ENCODE measurements at places on chromosomes 1 and 21.

GRCh38 chr21:42829417-42829816 is 49.9 kb downstream of the WDR4 start:
- DNase-seq = no peak

DNA sequence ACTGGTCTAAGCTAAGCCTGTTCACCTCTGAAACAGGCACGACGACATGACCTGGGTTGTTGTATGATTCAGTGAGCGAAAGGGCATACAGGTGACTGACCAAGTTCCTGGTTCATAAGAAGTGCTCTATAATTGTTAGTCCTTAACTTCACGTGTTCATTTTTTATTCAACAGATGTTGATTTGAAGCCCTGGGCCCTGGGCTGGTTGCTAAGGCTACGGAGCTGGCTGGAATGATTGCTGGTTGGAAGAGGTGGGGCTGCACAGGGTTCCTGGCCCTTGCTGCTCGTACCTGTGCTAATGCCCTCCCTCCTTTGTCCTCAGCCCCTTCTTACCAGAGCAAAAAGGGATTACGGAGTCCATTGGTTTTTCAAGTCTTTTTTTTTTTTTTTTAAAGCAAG is 111.3 kb upstream of the CSF3R start:
- DNase-seq = no peak

- no peak for DNase-seq
Observed at GRCh38 chr1:172820475-172821158, 161.7 kb downstream of the FASLG start.

DNA sequence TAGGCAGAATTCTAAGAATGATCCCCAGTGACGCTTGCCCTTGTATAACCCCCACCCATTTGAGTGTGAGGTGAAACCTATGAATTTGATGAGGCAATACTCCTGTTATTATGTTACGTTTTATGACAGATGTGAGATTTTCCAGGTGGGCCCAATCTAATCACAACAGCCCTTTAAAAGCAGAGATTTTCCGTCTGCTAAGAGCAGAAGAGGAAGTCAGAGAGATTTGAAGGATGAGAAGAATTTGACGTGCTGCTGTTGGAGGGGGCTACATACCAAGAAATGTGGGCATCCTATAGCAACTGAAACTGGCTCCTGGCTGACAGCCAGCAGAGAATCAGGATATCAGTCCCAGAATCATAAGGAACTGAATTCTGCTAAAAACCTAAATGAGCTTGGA is 2.4 kb upstream of the SLC19A2 start:
- no peak for DNase-seq

DNA sequence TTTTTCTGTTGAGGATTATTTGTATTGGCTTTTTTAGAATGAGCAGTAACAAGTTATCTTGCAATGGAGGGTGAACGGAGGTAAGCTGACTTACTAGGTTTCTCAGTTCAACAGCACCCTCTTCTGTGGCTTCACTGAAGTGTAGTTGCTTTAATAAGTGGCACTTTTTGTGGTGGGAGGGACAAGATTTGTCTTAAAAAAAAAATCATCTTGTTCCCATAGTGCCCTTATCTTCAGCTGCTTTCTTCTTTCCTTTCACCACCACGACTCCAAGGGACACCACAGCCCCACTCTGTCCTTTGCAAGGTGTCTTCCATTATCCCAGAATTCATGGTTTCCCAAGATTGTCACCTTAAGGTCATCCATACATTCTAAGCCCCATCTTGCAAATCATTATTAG is 92.9 kb downstream of the PIGK start:
- no peak for DNase-seq

GRCh38 chr1:237791592-237791991 is 99.1 kb downstream of the ZP4 start:
- no peak for DNase-seq

GRCh38 chr1:31326461-31326860 is 29.6 kb downstream of the ZCCHC17 start:
- no peak for DNase-seq

DNA sequence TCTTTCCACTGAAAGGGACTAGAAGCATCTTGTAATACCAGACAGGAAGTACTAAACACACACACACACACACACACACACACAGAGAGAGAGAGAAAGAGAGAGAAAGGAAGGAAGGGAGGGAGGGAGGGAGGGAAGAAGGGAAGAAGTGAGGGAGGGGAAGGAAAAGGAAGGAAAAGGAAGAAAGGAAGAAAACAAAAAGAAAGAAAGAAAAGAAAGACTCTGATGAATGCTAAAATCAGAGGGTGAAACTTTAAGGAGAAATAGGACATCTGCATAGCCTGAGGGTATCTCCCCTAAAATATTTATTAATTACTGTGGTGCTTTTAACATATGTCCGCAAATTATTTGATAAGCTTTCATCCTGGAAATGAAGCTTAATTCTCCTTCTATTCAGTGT is 10.6 kb downstream of the TRIT1 start:
- DNase-seq = no peak

DNA sequence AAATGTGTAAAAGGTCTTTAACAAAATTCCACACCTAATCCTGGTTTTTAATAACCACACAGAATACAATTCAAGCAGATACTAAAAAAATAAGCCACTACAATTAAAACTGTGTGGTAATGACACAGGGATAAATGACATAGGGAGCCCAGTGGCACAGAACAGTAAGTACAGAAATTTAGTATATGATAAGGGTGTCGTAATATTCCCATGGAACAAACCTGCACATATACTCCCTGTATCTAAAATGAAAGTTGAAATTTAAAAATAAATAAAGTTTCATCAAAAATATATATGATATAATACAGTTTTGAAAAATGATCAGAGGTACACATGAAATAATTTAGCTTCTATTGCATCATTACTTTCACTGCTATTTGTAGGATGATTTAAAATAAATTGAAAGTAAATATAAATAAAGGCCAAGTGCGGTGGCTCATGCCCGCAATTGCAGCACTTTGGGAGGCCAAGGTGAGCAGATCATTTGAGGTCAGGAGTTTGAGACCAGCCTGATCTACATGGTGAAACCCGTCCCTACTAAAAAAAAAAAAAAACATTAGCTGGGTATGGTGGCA is 56.5 kb downstream of the COLGALT2 start:
- no peak for DNase-seq

DNA sequence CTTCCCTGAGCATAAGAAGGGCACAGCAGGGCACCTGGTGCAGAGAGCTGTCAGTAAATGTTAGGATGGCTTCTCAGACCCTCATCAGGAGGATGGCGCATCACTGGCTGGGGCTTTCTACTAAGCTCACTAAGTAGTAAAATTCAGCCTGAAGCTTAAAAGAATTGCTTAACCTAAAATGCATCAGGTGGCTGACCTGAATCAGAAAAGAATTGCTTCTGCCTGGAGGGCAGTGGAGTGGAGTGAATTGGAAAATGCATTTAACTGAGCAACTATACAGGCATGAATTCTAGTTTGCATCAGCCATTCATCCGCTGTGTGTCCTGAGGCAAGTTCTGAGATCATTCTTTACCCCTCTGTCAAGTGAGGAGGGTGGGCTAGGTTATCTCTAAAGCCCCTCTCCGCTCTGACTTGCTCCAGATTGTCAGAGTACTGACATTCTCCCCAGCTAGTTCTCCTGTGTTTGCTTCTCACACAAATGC is 142.0 kb upstream of the CD34 start:
- no peak for DNase-seq

GRCh38 chr1:183417772-183418491 is at the start of gene NMNAT2:
TSS of gene NMNAT2 (minus strand) at chr1:183418380. CDS start at chr1:183418267, 113 bp downstream.
- DNase-seq = no peak

All from activated naive CD8-positive, alpha-beta T cell treated with anti-CD3 and anti-CD28 coated beads, Interleukin-2, amount 10 ng/mL, durations not matched to agents 7 days and 5 days (primary cell).